ENCODE measurements at places on chromosomes 13 and 19.

DNA sequence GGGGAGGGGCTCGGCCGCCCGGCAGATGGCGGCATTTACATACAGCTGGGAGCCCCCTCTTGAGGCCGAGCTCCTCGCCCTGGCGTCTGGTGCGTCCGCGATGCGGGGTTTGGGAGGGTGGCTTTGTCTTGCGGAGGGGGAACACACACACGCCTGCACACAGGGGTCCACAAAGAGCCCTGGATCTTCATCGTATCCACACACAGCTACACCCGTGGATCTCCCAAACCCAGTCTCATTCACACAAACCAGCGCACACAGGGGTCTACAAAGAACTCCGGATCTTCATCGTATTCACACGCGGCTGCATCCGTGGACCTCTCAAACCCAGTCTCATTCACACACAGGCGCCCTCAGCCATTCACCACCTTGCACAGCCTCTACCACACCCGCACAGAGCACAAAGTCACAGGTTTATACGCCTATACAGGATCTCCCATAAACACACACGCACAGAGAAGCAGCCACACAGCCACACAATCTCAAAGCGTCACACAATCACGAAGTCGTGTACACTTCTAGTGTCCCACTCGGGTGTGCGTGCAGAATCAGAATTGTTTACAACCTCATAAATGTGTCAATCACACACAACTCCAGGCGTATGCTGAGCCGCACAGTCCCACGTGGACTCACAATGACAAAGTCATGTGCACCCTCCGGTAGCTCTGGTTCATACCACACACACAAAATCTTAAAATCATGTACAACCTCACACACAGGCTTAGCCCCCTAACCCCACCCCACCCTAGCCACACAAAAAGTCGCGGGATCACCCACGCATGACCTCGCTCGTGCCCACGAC is 550 bp upstream of the DLL3 start:
- DNase-seq = no peak

DNA sequence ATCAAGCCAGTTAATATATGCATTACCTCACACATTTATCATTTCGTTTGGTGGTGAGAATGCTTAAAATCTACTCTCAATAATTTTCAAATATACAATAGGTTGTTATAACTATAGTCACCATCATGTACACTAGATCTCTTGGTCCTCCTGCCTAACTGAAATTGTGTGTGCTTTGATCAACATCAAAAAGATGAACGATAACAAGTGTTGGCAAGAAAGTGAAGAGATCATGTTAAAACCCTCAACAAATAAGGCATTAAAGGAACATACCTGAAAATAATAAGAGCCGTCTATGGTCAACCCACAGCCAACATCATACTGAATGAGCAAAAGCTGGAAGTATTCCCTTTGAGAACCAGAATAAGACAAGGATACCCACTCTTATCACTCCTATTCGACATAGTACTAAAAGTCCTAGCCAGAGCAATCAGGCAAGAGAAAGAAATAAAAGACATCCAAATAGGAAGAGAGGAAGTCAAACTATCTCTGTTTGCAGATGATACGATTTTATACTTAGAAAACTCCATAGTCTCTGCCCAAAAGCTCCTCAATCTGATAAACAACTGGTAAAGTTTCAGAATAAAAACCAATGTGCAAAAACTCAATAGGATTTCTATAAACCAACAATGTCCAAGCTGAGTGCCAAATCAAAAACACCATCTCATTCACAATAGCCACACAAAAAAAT is 27.9 kb upstream of the OR10H1 start:
- no peak for DNase-seq

DNA sequence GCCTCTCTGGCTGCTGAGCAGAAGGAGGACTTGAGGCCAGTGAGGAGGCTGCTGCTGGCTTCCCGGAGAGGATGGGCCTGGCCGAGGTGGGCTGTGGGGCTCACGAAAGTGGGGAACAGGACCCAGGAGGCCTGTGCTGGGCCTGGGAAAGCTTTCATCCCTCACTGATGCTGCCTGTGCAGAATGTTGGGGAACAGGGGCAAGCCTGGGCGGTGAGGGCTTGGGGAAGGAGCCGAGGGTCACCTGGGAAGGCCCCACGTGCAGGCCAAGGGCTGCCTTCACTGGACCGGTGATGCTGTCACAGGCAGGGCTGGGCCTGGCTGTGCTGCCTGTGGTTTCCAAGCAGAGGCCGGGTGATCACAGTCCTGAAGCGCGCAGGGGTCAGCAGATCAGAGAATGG is 9.4 kb downstream of the AP1M1 start:
- DNase-seq = no peak

DNA sequence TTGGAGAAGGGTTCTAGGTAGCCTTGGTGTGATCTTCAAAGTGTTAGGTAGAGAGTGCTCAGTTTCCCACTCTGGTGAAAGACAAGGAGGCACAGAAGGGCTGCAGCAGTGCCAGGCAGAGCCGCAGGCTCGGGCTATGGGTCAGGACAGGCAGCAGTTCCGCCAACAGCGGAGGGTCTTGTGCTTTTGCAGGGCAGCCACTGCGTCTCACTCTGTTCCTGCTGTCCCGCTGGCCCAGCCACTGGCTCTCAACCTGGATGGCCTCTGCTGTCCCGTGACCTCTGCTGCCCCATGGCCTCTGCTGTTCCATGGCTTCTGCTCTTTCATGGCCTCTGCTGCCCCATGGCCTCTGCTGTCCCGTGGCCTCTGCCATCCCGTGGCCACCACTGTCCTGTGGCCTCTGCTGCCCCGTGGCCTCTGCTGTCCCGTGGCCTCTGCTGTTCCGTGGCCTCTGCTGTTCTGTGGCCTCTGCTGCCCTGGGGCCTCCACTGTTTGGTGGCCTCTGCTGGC is 175.7 kb downstream of the URI1 start:
- DNase-seq = no peak

- DNase-seq = no peak
Measured at GRCh38 chr13:79197933-79198332, 208.1 kb downstream of the RBM26 start.

DNA sequence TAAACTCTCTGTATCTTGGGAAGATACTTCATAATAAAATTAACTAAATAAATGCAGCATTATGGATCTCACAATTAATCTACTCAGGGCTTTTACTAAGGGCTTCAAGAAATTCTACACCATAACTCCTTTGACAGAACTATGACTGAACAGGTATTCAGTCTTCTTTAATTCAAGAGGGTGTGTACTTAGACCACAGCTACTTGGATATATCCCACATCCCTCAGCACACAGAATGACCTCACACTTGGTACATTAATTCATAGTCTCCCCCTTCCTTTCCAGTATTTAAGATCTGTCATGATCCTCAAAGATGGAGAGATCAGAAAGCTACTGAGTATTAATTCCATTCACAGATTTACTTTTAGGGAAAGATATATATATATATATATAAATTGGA is 11.6 kb downstream of the DIAPH3 start:
- no peak for DNase-seq

DNA sequence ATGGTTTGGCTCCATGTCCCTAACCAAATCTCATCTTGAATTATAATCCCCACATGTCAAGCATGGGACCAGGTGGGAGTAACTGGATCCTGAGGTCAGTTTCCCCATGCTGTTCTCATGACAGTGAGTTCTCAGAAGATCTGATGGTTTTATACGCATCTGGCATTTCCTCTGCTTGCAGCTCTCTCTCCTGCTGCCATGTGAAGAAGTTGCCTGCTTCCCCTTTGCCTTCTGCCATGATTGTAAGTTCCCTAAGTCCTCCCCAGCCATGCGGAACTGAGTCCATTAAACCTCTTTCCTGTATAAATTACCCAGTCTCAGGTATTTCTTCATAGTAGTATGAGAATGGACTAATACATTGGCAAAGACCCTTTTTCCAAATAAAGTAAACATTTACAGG is 96.8 kb downstream of the TSHZ3 start:
- DNase-seq = no peak

DNA sequence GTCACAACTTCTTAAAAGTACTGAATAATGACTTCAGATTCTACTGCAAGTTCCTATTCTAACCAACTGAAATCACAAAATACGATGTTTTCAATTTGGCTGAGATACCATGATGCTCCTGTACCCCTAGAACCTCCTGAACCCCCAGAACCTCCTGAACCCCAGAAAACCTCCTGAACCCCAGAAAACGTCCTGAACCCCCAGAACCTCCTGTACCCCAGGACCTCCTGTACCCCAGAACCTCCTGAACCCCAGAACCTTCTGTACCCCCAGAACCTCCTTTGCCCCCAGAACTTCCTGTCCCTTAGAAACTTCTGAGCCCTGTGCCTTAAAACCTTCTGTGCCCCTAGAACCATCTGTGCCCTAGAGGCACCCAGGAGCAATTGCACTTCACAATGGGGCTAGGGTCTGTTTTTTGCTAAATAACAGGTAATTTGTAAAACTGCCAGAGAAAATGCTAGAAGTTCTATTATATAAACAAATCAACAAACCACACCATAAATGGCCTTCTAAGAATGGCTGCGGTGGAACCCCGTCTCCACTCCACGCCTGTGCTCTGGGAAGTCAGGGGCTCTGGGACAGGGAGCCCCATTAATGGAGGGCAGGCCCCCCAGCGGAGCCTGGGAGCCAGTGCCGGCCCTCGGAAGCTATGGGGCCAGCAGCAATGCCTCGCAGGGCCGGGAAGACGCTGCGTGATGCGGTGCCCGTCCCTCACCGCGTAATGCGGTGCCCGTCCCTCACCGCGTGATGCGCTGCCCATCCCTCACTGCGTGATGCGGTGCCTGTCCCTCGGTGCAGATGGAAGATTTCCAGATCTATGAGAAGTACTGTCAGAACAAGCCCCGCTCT is 21.3 kb upstream of the F7 start:
- DNase-seq = no peak

DNA sequence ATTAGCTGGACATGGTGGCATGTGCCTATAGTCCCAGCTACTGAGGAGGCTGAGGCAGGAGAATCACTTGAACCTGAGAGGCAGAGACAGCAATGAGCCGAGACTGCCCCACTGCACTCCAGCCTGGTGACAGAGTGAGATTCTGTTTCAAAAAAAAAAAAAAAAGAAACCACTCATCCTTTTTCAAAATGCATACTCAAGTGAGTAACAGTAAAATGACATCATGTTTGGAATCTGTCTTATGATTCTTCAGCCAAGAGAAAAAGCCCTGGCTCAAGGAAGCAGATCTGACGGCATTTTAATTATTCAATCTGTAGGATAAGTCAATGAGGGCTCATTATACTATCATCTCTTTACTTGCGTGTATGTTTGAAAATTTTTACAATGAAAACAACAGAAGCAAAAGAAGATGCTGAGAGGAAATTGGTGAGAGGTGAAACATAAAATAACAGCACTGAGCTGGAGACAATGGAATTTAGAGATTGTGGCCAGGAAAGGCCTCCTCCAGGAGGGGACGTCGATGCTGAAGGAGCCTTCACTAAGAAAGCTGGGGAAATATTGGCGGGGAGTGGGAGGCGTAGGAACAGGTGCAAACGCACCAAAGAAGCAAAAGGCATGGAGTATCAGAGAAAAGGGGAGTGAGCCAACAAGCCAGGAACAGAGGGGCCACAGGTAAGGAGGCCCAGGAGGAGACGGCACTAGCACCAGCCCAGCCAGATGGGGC is 12.9 kb upstream of the CCNE1 start:
- DNase-seq = no peak

GRCh38 chr13:93775507-93776108 is 549.0 kb downstream of the GPC6 start:
- DNase-seq = peak; percentile 9

DNA sequence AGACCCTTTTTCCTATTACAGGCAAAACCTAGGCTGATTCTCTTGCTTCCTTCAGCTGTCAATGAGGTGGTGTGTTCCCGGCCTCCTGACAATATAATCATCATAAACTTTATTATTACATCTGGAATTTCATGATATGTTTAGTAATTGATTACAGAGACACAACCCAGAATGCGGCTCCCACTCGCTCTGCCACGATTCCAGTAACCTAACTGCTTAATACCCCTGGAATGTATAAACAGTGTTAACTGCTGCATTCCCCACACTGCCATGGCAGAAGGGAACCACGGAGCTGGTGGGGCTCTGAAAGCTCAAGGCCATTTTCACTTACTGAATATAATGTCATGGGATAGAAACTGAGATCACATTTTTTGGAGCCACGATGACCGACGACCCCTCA is 17.1 kb downstream of the TSHZ3 start:
- DNase-seq = no peak

- peak; percentile 35 for DNase-seq
Measured at GRCh38 chr13:46340631-46341111, 46.4 kb downstream of the RUBCNL start.

DNA sequence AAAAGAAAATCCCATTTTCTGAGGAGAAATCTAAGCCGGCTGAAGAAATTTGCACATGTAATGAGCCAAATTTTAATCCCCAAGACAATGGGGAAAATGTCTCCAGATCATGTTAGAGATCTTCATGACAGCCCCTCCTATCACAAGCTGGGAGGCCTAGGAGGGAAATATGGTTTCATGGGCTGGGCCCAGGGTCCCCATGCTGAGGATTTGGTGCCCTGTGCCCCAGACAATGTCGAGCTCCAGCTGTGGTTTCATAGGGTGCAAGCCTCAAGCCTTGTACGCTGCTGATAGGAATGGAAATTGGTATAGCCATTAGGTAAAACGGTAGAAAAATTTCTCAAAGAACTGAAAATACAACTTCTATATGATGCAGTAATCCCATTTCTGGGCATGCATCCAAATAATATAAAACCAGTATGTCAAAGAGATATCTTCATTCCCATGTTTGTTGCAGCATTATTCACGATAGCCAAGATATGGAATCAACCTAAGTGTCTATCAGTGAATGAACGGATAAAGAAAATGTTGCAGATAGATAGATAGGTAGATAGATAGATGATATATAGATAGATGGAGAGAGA is 19.3 kb upstream of the FREM2 start:
- DNase-seq = no peak

DNA sequence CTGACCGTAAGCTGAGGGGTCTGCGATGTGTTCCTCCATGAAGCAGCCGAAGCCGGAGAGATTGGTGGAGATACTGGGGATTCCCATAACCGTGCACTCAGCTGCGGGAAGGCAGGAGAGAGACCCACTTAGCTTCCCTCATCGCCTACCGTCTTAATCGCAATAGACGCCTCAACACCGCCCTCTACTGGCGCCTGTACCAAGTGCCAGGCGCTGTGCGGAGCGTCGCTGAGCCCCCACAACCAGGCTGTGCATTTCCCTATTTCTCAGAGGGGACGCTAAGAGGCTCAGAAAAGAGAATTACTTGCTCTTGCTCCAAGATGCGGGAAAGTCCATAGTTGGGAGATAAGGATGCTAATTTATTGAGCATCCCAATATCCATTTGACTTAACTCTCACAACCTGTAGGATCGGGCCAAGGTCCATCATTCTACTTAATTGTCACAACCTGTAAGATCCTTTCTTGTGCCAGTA is 5.8 kb downstream of the FTL start:
- peak; percentile 82 for DNase-seq

- no peak for DNase-seq
Measured at GRCh38 chr13:110450016-110450900, 111.3 kb downstream of the RAB20 start.

- DNase-seq = no peak
Measured at GRCh38 chr19:51319649-51320279, 8.3 kb downstream of the IGLON5 start.
